ENCODE measurements at places on chromosomes 5 and 9.

GRCh38 chr5:8033261-8033660 is 164.3 kb downstream of the MTRR start:
- DNase-seq = no peak

GRCh38 chr5:116814626-116815385 is 240.2 kb upstream of the SEMA6A start:
- no peak for DNase-seq

GRCh38 chr5:41264019-41264418 is 50.7 kb upstream of the C6 start:
- no peak for DNase-seq

DNA sequence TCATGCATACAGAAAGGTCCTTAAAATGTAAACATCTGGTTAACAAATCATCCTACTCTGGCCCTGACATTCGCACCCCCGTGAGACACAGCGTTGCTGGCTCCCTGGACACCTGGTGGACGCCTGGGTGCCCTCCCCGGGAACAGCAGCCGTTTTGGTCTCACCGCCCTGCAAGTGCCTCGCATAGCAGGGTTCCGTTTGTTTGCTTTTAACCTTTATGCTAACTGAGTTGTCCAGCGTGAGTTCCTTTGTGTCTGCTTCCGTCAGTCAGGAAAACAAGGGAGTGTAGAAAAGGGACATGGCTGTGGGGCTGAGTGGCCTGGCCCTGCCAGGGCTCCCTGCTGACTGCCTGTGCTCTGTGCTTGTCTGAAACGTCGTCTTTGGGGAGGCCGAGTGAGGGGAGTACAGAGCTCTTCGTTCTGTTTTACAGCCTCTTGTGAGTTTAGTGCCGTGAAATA is 91.8 kb upstream of the CACNA1B start:
- DNase-seq = no peak

- no peak for DNase-seq
Observed at GRCh38 chr5:170486371-170486770, 17.4 kb upstream of the KCNIP1 start.

DNA sequence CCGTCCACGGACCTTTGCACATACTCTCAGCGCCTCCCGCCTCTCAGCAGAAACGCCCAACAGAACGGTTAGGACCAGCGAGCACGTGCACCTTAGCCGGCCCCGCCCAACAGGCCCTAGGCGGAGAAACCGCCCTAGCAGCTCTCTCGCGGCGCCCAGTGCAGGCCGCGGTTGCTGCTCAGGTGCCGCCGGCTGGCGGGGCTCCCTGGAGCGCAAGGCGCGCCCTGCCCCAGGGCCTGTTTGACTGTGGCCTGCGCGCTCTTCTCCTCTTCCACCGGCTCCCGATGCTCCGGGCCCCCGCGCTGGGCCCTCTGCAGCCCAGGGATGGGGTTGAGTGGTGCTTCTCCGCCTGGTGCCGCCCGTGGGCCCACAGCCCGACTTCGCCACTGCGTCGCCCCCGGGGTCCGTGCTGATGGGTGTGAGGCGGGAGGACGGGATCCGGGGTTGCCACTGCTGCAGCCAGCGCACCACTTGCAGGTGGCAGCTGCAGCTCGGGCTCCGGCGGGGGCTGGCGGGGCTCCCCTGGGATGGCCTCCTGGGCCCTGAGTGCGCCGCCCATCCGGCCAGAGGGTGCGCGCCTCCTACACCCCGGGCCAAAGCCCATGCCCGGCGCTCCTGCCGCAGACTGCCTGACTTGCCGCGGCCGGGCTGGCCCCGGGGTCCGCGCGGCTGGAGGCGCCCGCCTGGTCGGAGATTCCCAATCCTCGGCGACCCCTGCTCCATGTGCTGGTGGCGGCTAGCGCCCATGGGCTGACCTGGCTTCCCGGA is 1889.4 kb upstream of the CDH9 start:
- no peak for DNase-seq

DNA sequence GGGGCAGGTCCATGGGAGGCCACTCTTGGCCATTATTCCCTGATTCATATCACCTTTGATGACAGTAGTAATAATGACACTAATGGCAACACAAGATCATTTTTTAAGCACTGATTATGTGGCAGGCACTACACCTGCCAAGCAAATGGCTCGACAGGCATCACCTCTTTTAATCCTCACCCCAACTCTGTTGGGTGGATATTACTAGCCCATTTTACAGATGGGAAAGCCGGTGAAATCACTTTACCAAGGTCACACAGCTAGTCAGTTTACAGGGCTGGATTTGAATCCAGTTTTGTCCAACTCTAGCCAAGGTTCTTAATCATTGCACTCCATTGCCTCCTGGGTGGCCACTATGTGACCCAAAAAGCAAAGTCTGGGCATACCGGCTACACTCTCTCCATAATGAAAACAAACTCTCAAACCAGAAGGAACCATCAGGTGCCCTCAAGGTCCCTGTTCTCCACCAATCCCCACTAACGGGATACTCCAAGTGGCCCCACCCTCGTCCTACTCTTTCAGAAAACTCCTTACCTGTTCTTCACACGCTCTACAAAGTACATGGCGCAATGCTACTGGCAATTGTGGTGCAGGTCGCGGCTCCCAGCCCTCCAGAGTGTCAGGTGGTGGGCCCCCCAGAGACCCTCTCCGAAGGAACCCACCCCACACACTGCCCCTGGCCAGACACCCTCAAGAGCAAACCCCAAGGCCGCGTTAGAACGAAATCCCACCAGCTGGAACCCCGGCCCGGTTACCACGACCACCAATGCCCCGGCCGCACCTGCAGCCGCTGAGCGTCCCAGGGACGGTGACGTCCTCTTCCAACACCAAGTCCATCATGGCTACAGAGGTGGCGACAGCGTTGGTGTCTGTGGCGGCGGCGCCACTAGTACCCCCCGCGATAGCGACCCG is 572 bp downstream of the CDK5RAP2 start:
- no peak for DNase-seq

- no peak for DNase-seq
Observed at GRCh38 chr9:82810915-82811314, 252.0 kb downstream of the RASEF start.

GRCh38 chr9:99634186-99634585 is 187.5 kb upstream of the NR4A3 start:
- DNase-seq = no peak

Data from smooth muscle cell of the brain vasculature (primary cell).